Activated T-helper 1 cell treated with anti-CD3 and anti-CD28 coated beads, Interleukin-12 subunit alpha, Interleukin-12 subunit beta, Interleukin-2, Interleukin-4 antibody, amounts not matched to agents 30 ng/mL and 10 ng/mL and 1 ng/mL, durations not matched to agents 14 hours and 24 hours and 36 hours (primary cell): ENCODE measurements at places on chromosomes 11 and 22.

DNA sequence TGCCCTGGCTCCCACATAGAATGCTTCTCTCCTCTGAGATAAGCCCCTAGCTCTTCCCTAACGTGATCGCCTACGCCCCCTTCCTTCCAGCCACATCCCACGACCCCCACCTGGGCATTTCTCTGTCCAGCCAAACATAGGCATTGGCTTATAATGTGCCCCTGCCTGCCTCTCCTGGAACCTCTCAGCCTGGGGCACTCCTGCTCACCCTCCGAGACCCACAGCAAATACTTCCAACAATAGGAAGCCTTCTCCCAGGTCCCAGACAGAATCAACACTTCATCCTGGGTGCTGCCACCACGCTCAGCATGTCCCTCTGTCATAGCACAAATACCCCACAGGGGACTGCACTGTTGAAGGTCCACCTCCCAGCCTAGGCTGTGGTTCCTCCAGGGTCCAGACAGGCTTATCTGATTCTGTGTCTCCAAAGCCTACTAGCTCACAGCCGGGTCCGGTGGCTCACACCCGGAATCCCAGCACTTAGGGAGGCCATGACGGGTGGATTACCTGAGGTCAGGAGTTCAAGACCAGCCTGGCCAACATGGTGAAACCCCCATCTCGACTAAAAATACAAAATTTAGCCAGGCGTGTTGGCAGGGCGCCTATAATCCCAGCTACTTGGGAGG lies 24.2 kb upstream of the TMPRSS4 start:
- H3K4me1 ChIP-seq: peaks cover 55% of the 10 kb centered on the region
- H3K27ac ChIP-seq: peak overlapping the region; percentile 83
- H3K4me3 ChIP-seq: no peak overlapping the region
- H3K27me3 ChIP-seq: peaks cover 7% of the 10 kb centered on the region
- DNase-seq: no peak
- no peaks in the 10 kb centered on the region for H3K36me3 ChIP-seq

DNA sequence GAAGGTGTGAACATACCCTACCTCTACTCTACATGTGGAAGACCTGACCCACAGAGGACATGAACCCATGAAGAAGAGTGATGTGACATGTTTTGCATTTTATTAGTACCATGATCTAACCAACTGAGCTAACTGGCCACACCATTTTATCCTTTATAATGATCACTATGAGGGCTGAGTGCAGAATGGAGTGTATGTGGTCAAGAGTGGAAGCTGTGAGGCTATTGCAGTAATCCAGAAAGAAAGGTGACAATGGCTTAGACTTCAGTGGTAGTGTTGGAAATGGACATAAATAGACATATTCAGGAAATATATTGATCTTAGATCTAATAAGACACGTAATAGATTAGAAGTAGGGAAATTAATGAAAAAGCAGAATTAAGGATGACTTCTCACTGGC lies 3.8 kb downstream of the SRSF8 start:
- H3K4me3 ChIP-seq: peak overlapping the region; percentile 8
- no peak overlapping the region for H3K27ac ChIP-seq
- H3K36me3 ChIP-seq: peaks cover 22% of the 10 kb centered on the region
- peaks cover 34% of the 10 kb centered on the region for H3K4me1 ChIP-seq
- DNase-seq: no peak

GRCh38 chr11:8329336-8329735 lies 65.7 kb upstream of the LMO1 start:
- H3K4me3 ChIP-seq: no peak overlapping the region
- H3K27me3 ChIP-seq: peaks cover 6% of the 10 kb centered on the region
- no peaks in the 10 kb centered on the region for H3K36me3 ChIP-seq

- no peaks in the 10 kb centered on the region for H3K27me3 ChIP-seq
- H3K4me1 ChIP-seq: peaks cover 71% of the 10 kb centered on the region
- no peak for DNase-seq
- H3K4me3 ChIP-seq: peak overlapping the region; percentile 60
Observed at GRCh38 chr22:25745341-25746011, 3.5 kb downstream of the MYO18B start.

- no peaks in the 10 kb centered on the region for H3K36me3 ChIP-seq
- H3K4me1 ChIP-seq: no peaks in the 10 kb centered on the region
- peaks cover 62% of the 10 kb centered on the region for H3K27me3 ChIP-seq
Observed at GRCh38 chr11:33804471-33804870, 30.2 kb upstream of the FBXO3 start.

DNA sequence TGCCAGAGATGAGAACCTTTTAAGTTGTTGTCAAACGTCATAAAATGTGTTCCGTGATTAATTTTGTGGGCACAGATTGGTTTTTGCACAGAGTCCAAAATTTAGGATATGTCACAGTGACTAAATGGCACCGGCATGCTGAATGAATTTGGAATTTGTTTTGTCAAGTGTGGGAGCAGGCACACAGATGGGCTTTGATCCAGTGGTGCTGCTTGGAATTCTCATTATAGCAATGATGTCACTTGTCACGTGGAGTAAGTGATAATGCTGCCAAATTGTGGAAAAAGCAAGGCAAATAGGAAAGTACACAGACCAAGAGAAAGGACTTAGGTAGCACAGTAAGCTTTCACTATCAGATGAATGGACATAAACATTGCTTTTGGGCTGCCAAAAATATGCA lies 8.0 kb upstream of the LIN7C start:
- no peak overlapping the region for H3K27ac ChIP-seq
- no peaks in the 10 kb centered on the region for H3K36me3 ChIP-seq
- H3K27me3 ChIP-seq: no peaks in the 10 kb centered on the region
- H3K4me3 ChIP-seq: no peak overlapping the region
